Smooth muscle cell of the pulmonary artery (primary cell): ENCODE measurements at places on chromosomes 13 and 19. TPM values are rescaled to one million over a fixed set of nuclear protein-coding genes. Genes with fewer than 3 reads are reported as not detected.

ZNF486 gene
- 3.6 and 4.0 TPM in 2 replicates for total RNA-seq

CYP2A6 gene
- not detected in 2 replicates for total RNA-seq

TPTE2 gene
- total RNA-seq, result not detected in 2 replicates

MEIOSIN gene
- not detected in 2 replicates for total RNA-seq

SULT2A1 gene
- total RNA-seq, result not detected in 2 replicates

IZUMO4 gene
- 0.72 and 1.1 TPM in 2 replicates for total RNA-seq

SYDE1 gene
- total RNA-seq, result 42.7 and 48.6 TPM in 2 replicates

ZNF470 gene
- total RNA-seq, result 8.5 and 9.5 TPM in 2 replicates

MAST3 gene
- total RNA-seq, result 8.4 and 8.5 TPM in 2 replicates

FCAR gene
- total RNA-seq, result not detected in 2 replicates

ZNF541 gene
- 0.07 and 0.17 TPM in 2 replicates for total RNA-seq
